SJSA1 (cell line): ENCODE measurements at places on chromosomes 11 and 22. TPM values are rescaled to one million over a fixed set of nuclear protein-coding genes. Genes with fewer than 3 reads are reported as not detected.

The MGAT3 gene
- 3.9 and 4.3 TPM in 2 replicates for total RNA-seq

DNA sequence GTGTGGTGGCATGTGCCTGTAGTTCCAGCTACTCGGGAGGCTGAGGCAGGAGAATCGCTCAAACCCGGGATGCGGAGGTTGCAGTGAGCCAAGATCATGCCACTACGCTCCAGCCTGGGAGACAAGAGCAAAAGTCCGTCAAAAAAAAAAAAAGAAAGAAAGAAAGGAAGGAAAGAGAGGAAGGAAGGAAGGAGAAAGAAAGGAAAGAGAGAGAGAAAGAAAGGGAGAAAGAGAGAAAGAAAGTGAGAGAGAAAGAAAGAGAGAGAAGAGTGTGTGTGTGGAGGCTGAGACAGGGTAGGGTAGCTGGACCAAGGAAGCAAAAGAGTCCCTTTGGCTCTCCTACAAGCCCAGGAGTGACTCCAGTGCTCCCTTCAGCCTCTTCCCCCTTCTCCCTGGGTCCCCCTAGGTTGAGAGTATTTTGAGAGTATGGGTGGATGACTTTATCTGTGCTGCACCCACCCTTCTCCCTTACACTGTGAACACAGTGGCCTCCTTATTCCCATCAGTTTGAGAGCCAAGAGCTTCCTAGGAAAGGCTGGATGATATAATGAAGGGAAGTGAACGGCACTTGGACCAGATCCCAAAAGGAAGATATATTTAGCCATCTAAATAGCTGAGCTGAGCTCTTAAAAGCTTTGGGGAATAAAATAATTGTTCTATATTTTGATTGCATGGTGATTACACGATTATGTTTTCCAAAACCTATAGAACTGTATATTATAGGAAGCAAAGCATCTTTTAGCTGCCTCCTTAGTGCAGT is 9.5 kb upstream of the DENND5A start:
- DNase-seq: no peak

- DNase-seq: no peak
Observed at GRCh38 chr22:19678949-19679521, 35.3 kb upstream of the SEPTIN5 start.

DNA sequence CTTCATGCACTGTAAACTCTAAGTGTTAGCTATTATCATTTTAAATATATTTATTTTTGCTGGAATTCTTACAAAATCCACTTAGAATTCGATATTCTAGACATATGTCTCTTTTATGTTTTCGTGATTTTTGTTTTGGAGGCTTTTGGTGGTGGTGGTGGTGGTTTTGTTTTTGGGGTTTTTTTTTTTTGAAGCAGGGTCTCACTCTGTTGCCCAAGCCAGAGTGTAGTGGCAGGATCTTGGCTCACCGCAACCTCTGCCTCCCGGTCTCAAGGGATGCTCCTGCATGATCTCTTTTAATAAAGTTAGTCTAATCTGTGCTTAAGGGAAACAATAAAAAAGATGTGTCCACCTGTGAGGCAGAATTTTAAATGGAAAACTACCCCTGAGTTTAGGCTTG is 117.7 kb downstream of the MRTFA start:
- DNase-seq: no peak

GRCh38 chr11:65474864-65475263 is 24.0 kb upstream of the MALAT1 start:
- no peak for DNase-seq

DNA sequence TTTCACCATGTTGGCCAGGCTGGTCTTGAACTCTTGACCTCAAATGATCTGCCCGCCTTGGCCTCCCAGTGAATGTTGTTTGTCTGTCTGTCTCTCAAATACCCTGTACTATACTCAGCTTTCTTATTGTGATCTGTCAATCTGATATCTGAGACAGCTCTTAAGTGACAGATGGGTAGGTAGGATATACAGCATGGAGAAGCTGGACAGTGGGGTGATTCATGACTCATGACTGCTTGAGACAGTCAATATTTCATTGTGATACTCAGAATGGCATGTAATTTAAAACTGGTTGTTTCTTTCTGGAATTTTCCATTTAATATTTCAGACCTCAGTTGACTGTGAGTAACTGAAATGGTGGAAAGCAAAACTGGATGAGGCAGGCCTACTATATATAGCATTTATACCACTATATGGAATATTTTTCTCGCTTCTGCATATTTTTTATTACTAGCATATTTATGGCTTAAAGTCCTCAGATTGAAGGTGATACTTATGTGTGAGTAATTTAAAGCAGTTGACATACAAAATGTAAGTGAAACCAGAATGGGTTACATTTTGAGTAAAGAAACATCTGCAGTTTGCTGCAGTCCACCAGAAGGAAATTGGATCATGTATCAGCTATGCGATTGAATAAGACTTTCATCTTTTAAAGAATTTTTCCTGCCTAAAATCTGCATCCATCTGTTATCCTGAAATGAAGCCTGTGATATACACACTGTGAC is 22.3 kb downstream of the ARHGAP42 start:
- no peak for DNase-seq

- no peak for DNase-seq
Observed at GRCh38 chr22:32546496-32546895, 71.9 kb downstream of the FBXO7 start.

DNA sequence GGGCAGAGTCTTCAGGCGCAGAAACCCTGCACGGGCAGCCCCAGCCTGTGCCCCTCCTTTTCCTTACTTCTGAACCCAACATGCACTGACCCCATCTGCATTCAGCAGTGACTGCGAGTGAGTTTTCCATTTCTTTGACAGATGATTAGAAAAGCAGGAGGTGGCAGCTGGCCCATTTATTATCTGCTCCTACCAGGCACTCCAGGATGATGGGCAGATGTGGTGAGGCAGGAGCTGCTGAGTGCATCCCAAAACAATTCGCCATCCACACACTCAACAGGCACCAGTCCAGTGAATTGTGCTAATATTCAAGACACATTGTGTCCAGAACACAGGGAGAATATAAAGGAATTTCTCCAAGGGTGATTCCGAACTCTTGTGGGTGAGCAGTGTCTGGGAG is 208.5 kb downstream of the TENM4 start:
- DNase-seq: no peak

The FXYD6 gene
- total RNA-seq: 0.05 TPM in 1 of 2 replicates, not detected in the other

The PGA3 gene
- total RNA-seq: not detected in 2 replicates

The BLID gene
- total RNA-seq: 0.42 TPM in 1 of 2 replicates, not detected in the other

DNA sequence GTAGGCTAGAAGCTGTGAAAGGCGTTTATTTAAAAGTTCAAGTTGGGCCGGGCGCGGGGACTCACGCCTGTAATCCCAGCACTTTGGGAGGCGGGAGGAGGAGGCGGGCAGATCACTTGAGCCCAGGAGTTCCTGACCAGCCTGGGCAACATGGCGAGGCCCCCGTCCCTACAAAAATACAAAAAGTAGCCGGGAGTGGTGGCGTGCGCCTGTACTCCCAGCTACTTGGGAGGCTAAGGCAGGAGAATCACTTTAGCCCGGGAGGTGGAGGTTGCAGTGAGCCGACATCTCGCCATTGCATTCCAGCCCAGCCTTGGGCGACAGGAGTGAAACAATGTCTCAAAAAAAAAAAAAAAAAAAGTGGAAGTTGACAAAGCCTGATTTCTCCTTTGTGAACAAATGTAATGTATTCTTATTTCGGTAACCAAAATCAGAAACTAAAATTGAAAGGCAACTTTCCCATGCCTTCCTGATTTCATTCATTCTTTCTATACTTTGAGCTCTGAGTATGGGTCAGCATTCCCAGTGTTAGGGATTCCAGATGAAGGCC is 825 bp downstream of the PTPMT1 start:
- no peak for DNase-seq

DNA sequence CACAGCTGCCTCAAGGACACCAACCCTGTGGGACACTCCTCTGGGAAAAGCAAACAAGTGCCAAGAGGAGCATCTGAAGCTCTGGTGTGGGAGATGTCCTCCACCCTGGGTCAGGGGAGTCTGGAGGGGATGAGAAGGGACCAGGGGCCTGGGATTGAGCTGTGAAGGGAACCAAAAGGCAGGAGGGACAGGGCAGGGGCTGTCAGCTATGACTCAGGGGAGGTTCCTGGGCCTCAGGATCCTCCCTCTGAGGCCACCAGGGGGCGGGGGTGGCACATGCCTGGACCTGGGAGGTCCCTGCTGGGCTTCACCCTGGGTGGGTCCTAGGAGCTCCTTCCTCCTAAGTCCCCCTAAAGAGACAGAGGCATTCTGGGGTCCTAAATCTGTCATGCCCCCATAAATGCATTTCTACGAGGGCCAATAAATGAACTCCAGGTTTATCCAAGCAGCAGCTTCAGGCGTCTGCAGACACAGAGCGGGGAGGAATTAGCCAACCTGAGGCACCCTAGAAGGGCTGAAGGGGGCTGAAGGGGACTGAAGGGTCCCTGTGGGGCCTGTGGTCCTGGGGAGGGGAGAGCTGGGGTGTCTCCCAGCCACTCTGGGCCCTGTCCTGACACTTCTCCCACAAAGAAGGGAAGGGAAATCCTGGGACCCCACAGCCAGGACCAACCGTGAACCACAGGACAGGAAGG is 31.9 kb upstream of the IGLL5 start:
- peak; percentile 70 for DNase-seq

GRCh38 chr11:11119917-11120316 is 233.1 kb downstream of the CSNK2A3 start:
- no peak for DNase-seq

DNA sequence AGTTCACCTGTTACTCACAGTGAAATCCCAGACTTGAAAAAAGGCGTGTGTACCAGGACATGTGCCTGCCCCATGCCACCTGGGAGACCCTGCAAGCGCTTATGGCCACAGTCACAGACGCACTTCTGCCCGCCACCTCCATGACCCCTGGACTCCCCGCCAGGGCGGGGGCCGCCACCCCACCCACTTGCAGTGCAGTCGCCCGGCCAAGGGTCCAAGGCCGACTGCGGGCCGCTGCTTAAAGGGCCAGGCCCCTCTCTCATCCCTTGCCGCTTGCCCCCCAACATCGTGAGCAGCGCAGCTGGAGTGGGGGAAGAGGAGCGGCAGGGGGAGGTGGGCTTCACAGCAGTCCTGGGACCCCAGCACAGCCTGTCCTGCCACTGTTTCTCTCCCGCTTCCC is 10.8 kb downstream of the DUSP8 start:
- DNase-seq: no peak

The HRAS gene
- 47.3 and 52.3 TPM in 2 replicates for total RNA-seq

The OR52M1 gene
- not detected in 2 replicates for total RNA-seq

GRCh38 chr11:19398772-19399527 is 158.2 kb upstream of the E2F8 start:
- no peak for DNase-seq

GRCh38 chr11:68643585-68643984 is 40.8 kb upstream of the GAL start:
- no peak for DNase-seq

The OR11H1 gene
- total RNA-seq: not detected in 2 replicates

The RASD2 gene
- not detected in 2 replicates for total RNA-seq

DNA sequence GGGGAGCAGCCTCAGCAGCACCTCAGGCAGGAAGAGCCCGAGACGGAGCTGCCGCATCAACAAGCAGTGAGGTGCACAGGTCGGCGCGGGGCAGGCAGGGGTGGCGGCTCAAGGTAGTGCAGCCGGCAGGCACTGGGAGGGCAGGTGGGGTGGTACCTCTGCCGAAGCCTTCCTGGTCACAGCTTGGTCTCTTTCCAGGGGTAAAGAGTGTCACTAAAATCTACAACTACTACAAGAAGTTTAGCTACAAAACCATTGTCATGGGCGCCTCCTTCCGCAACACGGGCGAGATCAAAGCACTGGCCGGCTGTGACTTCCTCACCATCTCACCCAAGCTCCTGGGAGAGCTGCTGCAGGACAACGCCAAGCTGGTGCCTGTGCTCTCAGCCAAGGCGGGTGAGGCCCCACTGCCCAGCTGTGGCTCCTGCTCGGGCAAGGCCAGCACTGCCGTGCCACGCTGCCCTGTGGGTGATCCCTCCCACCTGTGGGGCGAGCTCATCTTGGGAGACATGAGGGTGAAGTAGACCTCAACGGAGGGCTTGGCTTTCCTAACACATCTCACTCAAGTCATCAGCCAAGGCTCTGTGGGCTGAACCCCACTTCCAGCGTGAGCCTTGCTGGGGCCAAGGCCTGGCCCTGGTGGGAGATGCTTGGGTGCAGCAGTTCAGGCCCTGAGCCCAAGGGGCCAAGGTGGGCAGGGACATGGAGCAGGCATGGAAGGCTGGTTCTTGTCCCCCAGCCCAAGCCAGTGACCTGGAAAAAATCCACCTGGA is 13.6 kb downstream of the GATD1 start:
- no peak for DNase-seq

GRCh38 chr11:110962921-110963320 is 250.7 kb upstream of the ARHGAP20 start:
- DNase-seq: no peak

- DNase-seq: no peak
Observed at GRCh38 chr11:67252831-67253239, 13.4 kb upstream of the GRK2 start.

- no peak for DNase-seq
Observed at GRCh38 chr11:111676878-111677585, 74.8 kb downstream of the SIK2 start.

- DNase-seq: no peak
Observed at GRCh38 chr11:21582791-21583190, 610.1 kb upstream of the ANO5 start.

DNA sequence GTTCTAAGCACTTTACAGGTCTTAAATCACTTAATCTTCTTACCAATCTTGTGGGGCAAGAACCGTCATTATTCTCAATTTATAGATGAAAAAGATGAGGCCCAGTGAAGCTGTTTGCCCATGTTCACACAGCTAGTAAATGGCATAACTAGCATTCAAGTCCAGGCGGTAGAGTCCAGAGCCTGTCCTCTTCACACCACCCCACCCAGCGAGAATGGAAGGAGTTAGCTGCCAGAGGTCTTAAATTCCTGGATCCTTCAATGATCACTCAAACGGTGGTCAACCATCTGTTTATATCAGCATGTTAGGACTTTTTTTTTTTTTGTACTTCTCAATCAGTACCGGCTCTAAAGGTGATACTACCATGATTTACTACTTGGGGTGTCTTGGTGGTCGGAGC is 43.3 kb downstream of the PARVA start:
- DNase-seq: no peak

- peak; percentile 46 for DNase-seq
Observed at GRCh38 chr11:2775083-2775625, 75.4 kb upstream of the KCNQ1OT1 start.

DNA sequence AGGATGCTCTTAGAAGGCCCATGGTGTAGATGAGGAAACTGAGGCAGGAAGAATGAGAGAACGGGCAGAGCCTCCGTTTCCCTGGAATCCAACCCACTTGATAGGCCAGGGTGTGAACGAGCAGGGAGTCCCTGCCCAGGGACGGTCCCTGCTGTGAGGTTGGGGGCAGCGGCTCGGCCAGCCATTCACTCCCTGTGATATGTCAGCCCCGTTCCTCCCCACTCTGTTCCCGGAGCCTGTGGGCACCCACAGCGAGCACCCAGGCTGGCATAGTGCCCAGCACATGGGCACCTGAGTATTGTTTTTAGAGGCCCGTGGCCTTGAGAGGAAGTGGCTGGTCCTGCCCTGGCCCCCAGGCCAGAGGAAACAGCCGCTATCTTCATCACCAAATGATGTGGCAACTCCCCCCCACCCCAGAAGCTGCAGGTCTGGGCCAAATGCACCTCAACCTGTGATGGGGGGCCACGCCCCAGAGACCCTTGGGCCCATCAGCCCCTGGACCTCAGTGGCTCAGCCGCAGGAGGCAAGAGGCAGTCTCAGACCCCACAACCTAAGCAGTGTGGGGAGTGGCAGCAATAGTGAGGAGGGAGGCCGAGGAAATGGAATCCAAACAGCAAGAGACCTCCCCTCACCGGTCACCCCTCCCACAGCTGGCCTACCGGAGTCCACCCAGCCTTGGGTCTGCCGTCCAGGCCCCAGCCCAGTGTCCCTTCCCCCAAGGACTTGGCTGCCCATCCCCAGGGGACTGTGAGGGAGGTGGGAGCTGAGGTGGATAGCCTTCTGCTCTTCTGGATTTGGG is 2.1 kb downstream of the ALDH3B1 start:
- DNase-seq: no peak

GRCh38 chr11:12642040-12642439 is 32.2 kb upstream of the TEAD1 start:
- DNase-seq: no peak
